ENCODE measurements at places on chromosomes 11 and 22. TPM values are rescaled to one million over a fixed set of nuclear protein-coding genes. Genes with fewer than 3 reads are reported as not detected.

DNA sequence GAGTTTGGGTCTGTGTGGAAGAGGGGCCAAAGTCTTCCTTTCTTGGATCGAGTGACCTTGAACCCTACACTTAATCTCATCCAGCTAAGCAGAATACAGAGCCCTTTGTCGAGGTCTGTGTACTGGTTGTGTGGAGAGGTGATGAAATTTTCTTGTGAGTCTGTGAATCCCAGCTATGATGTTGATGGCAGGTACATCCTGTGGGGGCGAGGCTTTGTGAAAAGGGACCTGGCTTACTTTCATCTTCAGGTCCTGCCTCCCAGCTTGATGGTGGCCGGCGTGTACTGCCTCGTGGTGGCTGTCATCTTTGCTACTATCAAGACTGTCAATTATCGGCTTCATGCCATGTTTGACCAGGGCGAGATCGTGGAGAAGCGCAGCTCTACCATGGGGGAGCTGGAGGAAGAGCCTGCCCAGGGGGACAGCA is 1.0 kb downstream of the PCNX3 start:
- peak; percentile 31 for DNase-seq

The LARGE1 gene
- total RNA-seq: 0.39 TPM

The GGT5 gene
- total RNA-seq: not detected

DNA sequence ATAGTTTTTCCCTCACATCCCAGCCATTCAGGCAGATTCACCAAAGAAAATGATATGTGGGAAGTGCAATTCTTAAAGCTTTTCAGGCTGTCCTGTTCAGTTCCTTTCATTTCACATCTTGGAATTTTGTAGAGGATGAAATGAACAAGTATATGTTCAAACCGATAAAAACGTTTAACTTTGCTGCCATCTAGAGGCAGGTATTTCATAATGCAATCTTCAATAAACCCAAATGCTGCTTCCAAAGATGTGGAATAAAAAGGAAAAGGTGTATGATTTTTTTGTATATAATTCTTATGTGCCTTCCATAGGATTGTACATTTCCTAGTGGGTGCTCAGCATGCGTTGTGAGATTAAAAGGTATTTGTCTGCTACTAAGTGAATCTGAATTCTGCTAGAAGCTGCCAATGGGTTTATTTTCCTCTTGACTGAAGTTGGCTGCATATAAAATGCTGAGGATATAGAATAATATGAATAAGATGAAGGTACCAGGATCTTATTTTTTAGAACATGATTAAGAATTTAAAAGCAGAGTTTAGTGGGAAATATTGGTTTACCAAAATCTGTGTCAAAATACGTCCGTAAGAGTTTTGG is 199.3 kb downstream of the PGR start:
- DNase-seq: no peak

The OR1S1 gene
- total RNA-seq: not detected

DNA sequence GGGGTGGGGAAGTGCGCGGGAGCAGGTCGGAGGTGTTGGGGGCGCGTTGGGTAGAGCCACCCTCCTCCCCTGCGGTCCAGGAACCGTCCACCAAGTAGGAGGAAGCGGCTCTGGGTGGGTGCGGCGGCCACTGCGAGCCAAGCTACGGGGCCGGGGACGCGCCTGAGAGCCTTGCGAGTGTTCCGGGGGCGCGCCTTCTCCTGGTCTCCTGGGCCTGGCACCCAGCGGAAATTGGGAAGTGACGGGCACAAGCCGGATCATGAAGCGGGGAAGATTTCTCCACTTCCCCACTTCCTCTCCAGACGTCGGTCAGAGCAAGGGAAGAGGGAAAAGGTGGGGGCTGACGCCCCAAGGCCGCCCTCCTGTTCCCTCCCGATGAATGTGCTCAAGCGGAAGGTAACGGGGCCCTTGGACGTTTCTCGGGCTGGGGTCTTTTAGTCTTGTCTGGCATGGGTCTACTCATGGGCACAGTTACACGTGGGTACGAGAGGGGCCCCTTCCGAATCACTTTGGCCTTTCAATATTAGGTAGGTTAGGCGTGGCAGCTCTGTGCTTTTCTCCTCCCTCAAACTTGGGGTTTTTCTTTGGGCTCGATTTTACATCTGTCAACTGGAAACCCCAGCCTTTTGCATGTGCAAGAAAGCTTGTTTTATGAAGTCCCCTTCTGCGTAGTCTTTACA is 865 bp downstream of the RBM14 start:
- DNase-seq: no peak

DNA sequence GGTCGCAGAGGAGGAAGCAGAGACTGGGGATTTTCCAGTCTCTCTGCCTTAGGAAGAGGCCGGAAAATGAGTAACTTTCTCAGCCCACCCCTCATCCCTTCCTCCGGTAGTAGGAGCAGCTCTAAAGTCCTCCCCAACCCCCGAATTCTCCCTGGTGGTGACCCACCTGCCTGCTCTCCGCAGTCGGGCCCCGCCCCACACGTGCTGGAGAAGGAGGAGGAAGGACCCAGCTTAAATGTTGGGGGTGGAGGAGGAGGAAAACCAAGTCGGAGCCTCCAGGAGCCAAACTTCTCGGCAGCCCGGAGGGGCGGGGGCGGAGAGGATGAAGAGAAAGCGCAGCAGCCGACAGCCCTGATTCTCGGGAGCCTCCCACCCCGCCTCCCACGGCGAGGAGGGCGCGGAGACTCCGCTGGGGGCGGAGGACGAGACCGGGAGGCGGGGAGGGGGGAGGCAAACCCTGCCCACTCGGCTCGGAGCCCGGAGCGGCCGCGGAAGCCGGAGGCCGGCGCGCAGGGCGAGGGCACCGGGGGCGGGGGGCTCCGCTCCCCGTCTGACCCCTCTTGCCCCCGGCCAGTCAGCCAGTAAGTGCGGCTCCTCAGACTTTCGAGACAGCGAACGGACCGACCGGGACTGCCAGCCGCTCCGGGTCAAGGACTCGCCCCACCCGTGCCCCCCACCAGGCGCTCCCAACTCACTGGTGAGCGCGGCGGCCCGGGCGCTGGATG is at the start of gene TPBGL:
Gene TPBGL (plus strand): TSS at position 464 of the 725 bp plus-strand sequence. CDS start 276 bp downstream, outside the sequence.
- no peak for DNase-seq

- no peak for DNase-seq
Measured at GRCh38 chr22:37279331-37280181, 2.8 kb upstream of the CYTH4 start.

DNA sequence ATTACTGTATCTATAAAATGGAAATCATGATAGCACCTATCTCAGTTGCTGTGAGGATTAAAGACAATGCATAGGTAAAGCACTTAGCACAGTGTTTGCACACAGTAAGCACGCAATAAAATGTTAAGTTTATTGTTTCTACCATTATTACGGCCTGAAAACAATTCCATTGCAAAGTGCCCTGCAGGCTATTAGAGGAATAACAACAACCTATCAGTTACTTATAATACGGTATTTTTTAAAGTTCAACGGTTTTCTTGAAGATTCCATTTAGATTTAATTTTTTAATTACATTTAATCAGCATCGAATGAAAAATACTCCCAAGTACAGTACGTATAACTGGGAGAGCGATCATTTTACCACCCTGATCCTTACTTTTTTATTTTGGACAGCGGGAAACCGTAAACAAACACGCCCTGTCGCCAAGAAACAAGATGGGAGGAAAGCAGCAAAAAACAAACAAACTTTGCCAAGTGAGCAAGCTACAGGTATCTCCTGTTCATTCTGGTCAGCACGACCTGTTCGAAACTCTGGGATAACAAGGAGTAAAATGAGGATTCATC is 893 bp downstream of the SLC36A4 start:
- no peak for DNase-seq

The CHRM1 gene
- total RNA-seq: not detected

- DNase-seq: no peak
Measured at GRCh38 chr11:77372726-77373125, 71.2 kb upstream of the GDPD4 start.

The TTLL12 gene
- total RNA-seq: 89.1 TPM

DNA sequence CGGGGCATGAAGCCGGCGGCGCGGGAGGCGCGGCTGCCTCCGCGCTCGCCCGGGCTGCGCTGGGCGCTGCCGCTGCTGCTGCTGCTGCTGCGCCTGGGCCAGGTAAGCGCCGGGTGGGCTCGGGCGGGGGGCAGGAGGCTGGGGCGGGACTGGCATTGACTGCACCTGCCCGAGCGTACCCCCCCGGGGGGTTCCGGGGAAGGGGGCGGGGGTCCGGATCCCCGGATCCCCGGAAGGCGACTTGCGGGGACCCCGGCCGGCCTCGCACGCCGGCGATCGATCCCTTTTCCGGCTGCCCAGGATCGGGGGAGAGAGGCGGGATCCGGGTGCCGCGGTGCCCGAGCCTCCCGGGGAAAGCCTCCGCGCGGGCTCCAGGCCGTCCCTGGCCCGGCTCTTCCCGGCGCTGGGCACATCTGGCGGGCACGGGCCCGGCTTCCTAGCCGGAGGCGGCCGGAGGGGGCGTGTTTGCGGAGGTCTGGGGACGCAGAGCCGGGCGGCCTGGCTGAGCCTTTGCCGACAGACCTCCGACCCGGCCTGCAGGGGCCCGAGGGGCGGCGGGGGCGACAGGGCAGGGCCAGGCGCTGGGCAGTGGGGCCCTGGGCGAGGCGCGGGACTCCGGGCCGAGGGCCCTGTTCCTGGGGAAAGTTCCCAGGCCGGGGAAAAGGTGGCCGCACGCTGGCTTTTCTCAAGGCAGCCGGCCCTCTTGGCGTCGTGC is 705 bp downstream of the PTPRJ start:
- DNase-seq: no peak

The MRPL49 gene
- 66.6 TPM for total RNA-seq

Measured in activated T-helper 2 cell treated with anti-CD3 and anti-CD28 coated beads, Interferon-gamma antibody, Interleukin-2, Interleukin-4, amounts not matched to agents 10 μg/mL and 5 μg/mL and 100 μg/mL, durations not matched to agents 14 hours and 24 hours and 36 hours (primary cell).